ENCODE measurements at places on chromosomes 3 and 15.

GRCh38 chr3:71744738-71745137, 8.9 kb upstream of the GPR27 start:
- no peak for DNase-seq

GRCh38 chr3:177928172-177928873, 607.9 kb upstream of the KCNMB2 start:
- peak; percentile 72 for DNase-seq

DNA sequence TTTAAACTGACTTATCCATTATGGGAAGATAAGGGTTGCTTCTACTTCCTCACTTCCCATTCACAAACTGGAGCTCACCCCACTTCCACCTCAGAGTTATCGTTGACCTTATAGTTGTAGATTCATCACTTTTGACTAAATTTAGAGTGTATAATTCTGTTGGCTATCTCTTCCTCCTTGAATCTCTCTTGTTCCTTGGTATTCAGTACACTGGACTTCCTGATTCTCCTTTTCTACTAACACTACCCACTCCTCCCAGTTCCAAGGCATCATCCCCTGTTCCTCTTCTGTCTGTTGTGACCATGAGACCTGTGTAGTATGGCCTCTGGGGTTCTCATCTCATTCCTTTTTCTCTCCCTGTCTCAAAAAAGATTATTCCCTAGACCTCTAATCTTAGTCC, 5.9 kb upstream of the GPR87 start:
- DNase-seq: peak; percentile 39

DNA sequence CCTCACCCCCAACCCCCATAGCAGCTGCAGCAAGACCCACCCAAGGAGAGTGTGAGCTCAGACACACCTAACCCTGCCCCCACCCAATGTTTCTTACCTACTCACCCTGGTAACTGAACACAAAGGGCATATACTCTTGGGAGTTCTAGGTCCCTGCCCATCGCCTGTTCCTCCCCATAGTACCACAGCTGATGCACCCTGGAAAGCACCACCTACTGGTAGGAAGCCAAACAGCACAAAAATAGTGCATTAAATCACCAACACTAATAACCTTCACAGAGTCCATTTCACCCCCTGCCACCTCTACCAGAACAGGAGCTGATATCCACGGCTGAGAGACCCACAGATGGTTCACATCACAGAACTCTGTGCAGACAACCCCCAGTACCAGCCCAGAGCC, 245.2 kb downstream of the EFHB start:
- no peak for DNase-seq

DNA sequence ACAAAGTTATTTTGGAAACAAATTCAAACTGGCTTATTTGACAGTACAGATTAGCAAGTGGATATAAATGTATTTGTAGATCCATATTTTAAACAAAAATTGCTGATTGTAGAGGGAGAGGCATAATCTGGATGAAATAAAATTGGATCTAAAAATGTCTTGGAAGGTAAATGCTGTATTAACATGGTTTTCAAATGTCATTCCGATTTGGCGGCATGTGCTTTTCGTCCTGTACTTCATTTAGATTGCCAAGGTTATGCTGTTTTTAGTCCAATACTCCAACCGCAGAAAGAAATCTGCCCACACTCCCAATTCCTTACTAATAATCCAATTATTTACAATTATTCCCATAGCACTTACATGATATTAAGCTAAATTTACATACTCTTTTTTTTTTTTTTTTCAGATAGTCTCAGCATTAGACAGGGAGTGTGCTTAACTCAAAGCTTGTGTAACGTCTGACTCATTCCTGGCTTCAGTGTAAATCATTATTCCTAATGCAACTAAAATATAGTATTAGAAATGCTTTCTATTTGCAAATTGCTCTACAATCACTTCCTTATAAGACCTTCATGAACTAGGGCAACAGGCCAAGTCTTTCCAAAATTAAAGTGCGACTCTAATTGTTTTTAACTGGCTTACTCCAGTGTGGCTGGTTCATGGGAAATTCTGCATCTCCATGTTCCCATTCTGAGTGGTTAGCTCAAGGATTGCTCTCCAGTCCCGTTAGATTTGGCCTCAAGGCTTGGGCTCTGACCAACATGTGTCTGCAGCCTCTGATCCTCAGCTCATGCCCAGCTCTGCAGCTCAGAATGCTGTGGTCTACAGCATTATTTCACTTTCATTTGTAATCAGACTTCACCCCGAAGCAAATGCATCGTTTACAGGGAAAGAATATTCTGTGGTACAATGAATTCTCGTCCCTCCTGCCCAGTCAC, 103.9 kb downstream of the FBN1 start:
- peak; percentile 13 for DNase-seq

DNA sequence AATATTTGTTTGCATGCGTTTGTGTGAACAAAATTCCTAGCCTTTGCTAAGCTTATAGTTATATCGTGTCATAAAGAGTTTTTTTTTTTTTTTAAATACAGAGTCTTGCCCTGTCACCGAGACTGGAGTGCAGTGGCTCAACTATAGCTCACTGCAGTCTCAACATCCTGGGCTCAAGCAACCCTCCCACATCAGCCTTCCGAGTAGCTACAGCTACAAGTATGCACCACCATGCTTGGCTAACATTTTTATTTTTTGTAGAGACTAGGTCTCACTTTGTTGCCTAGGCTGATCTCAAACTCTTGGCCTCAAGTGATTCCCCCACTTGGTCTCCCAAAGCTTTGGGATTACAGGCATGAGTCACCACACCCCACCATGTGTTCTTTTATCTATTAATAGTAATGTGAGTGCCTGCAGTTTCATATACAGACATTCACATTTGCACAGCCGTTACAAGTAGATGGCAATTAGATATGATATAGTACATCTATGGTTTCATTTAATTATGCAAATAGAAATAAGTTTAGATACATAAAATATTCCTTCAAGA, 848.6 kb downstream of the PDCD6IP start:
- DNase-seq: no peak

DNA sequence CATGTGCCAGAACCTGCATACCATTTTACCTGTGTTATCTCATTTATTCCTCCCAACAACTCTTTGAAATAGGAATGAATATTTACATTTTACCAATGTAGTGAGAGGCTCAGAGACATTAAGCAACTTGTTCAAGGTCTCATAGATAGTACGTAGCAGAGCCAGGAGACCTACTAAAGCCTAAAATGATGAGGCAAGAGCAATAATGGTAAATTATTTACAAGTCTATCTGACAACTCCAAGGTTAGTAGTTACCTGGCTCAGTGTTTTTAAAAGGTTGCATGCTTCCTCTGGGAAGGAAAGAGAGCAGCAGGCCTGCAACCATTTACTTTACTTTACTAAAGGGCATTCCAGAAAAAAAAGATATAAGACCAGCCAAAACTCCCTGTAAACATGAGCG, 103.0 kb downstream of the CFAP20DC start:
- DNase-seq: no peak

DNA sequence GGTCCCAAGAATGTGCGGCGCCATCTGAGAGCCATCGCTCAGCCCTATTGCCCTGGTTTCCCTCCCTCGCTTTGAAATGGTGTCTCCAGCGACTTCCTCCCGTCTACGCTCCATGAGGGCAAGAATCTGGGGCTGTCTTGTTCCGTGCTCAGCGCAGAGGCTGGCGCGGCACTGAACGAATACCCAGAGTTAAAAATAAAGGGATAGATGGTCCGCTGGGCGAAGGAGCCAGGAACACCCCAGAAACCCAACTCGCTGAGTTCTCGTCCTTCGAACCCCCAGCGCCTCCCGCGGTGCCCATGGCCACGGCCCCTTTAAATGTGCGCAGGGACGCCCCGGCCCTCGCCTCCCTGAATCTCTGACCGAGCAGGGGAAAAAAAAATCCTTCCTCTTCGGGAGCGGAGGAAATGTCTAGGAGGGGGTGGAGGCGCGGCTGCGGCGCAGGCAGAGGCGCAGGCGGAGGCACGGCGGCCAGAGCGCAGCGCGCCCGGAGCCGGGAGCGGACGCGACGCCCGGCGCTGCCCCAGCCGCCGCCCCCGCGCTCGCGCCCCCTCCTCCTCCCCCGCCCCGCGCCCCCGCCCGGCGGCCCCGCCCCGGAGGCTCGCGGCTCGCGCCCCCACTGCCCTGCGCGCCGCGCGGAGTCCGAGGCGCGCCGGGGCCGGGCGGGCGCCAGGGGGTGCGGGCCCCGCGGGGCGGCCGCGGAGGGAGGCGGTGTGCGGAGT, 8.5 kb upstream of the FGD5 start:
- peak; percentile 56 for DNase-seq

DNA sequence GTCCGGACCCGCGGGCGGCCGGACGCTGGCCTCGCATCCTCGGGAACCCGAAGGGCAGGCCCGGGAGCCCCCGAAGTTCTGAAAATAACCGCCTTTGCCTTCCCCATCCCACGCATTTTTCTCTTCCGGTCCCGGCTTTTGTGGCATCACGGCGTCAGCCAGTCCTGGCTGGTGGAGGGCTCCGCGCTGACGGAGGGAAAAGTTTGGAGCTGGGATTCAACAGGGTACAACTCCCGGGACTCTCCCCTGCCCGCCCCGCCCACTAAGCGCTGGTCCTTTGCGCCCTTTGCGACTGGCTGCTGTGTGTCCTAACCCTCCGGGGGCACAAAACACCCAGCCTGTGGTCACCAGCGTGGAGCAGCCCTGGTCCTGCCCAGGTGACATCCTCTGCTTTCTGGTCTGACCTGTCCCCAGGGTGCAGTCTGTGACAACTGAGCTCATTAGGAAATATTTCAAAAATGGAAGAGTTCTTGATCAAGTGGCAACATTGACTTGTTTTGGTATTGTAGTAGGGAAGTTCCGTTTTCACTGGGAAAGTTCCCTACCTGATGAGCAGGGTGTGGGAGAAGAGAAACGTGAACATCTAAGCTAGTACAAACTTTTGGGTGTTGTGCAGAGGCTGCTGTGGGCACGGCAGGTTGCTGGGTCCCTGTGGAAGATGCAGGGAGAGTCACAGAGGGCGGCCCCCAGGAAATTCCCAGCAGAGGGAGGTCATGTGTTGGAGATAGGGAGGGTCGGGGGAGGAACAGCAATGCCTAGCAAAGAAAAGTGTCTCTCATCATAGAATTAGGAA, 775 bp downstream of the ARNT2 start:
- DNase-seq: no peak

Data from suppressor macrophage treated with lipopolysaccharide for 4 hours (primary cell).